ENCODE measurements at places on chromosomes 4 and X.
A peak's percentile ranks its signal among the peaks of the same experiment; 100 is the strongest.

DNA sequence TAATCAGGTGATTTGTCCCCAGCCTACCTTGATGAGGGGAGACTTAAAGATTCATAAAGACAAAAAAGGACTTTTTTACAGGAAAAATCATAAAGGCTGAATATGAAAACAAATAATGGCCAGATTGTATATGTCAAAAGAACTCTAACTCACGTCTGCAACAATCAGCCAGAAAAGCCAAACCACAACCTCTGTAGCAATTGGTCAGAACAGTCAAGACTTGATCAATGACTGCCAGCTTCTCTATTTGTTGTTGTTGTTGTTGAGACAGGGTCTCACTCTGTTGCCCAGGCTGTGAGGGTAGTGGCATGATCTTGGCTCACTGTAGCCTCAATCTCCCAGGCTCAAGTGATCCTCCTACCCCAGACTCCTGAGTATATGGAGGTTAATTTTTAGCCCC, 35.9 kb upstream of the PPA2 start:
- no peak for DNase-seq

DNA sequence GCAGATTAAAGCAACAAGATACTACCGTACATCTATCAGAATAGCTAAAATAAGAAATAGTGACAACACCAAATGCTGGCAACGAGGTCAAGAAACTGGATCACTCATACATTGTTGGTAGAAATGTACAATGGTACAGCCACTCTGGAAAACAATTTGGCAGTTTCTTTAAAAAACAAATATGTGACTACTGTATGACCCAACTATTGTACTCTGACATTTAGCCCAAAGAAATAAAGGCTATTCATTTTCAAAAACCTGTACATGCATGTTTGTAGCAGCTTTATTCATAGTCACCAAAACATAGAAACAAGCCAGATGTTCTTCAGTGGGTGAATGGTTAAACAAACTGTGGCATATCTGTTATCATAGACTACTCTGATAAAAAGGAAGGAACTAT, 8.2 kb downstream of the CLCN3 start:
- no peak for DNase-seq

GRCh38 chr4:182089326-182089725, 153.9 kb upstream of the TENM3 start:
- DNase-seq = no peak

DNA sequence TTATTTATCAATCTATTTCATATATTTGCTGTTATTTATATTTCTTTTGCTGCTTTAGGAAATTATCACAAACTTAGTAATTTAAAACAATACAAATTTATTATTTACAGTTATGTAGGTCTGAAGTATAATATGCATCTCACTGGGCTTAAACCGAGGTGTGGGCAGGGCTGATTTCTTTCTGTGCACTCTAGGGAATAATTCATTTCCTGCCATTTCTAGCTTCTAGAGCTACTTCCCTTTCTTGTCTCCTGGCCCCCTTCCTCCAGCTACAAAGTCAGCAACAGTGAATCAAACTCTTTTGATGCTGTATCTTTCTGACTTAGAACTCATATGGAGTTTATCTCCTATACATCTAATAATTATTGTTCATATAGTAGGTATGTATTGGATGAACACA, 303.5 kb upstream of the ARSJ start:
- DNase-seq = no peak

DNA sequence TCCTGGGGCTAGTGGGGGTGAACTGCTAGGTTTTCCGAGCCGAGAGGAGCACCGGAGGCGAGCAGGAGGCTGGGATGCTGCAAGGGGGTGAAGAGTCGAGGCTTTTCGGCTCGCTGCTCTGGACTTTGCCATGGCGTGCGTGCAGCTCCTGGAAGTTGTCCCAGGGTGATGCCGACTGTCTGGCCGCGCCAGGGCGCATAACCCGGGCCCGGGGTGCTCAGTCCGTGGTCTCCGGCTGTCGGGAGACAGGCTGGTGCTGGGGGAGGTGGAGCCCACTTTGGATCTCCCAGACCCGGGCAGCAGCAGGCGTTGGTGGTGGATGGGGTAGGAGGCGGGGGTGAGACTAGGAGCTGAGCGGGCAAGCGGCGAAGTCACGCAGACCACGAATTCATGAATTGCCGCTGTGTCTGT, 793 bp downstream of the GRIA3 start:
- no peak for DNase-seq

GRCh38 chr4:159206427-159206871, 103.6 kb downstream of the RAPGEF2 start:
- DNase-seq = no peak

DNA sequence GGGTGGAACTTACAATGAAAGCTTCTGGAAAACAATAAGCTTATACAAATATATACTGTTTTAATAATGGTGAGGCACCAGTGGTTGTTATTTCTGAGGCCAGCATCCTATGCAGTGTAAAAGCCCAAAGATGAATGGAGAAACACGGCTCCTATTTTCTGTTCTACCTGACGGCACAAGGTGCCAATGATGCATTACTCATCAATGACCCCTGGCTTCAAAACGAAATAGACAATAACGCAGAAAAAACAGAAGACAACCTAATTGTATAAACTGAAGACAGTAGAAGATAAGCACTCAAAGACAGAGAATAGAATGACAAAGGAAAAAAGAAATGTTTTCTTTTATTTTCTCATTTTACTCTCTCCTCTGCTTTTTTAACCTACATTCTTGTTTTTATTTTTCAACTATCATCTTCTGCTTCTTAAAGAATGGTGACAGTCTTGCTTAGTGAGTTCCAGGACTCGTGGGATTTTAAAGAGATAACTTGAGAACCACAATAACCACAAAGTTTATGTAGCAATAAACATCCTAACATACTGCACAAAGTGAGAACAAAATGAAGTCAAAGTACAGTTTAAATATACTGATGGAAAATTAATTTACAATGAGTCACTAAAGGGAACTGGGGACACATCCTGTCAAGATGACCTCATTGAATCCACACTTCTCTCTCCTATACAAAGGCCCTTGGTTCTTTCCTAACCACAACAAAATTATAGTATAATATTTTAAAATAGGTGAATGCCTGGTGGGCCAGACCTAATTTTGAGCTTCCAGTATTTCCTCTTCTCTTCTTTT, 169.8 kb downstream of the BTC start:
- DNase-seq = peak; percentile 82

- DNase-seq = no peak
Measured at GRCh38 chr4:48321312-48321711, 20.0 kb upstream of the SLAIN2 start.
